ENCODE measurements at places on chromosomes 13 and 19.

- no peak for DNase-seq
Observed at GRCh38 chr13:58318495-58319167, 687.1 kb downstream of the PCDH17 start.

GRCh38 chr19:2552859-2553258 is 76.9 kb downstream of the GADD45B start:
- peak; percentile 59 for DNase-seq

DNA sequence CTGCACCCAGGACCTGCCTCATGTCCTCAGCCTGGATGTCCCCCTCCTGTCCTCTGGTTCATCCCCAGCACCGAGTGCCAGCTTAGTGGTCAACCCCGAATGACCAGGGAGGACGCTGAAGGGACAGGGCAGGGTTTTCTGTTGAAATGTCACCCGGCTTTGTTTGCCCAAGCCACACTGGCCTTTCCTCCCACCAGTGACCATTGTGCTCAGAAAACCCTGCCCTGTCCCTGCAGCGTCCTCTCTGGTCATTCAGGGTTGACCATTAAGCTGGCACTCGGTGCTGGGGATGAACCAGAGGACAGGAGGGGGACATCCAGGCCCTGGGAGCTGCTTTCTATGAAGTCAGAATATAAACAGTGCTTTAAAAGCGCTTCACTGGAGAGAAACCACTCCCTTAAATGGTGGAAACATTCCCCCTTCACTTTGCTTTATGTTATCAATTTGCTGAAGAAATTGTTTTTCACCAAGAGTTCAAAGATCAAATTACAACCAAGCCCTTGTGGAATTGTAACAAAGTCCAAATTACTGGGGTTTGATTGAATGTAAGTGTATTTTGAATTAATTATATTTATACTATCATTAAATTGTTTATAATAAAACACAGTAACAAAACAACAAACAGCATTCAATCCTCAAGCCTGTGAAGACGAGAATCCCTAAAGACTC is 21.4 kb downstream of the CARS2 start:
- no peak for DNase-seq

- no peak for DNase-seq
Observed at GRCh38 chr13:99418843-99419140, 82.5 kb upstream of the TM9SF2 start.

GRCh38 chr13:52187029-52187423 is 27.6 kb upstream of the NEK3 start:
- DNase-seq: no peak

DNA sequence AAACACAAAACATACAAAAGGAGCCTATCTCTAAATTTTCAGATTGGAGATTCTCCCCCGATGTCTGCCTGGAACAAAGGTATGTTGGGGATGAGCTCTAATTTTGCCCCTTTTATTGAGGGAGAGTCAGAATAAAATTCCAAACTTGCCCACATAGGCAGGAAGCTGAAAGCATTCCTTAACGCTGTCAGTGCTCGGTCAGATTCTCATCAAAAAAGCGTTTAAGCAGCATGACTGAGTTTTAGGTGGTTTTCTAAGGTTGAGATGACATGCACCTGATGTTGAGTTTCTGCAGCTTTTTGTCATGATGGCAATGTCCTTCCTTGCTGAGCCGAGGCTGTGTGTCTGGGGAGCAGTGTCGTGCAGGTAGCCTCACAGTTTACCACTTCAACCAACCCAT is 48.4 kb upstream of the MEDAG start:
- no peak for DNase-seq

GRCh38 chr19:8150998-8151766 is 1.8 kb upstream of the FBN3 start:
- no peak for DNase-seq

- no peak for DNase-seq
Observed at GRCh38 chr19:8446061-8446709, 1.4 kb downstream of the HNRNPM start.

GRCh38 chr13:101523154-101524131 is 71.0 kb downstream of the ITGBL1 start:
- DNase-seq: no peak

DNA sequence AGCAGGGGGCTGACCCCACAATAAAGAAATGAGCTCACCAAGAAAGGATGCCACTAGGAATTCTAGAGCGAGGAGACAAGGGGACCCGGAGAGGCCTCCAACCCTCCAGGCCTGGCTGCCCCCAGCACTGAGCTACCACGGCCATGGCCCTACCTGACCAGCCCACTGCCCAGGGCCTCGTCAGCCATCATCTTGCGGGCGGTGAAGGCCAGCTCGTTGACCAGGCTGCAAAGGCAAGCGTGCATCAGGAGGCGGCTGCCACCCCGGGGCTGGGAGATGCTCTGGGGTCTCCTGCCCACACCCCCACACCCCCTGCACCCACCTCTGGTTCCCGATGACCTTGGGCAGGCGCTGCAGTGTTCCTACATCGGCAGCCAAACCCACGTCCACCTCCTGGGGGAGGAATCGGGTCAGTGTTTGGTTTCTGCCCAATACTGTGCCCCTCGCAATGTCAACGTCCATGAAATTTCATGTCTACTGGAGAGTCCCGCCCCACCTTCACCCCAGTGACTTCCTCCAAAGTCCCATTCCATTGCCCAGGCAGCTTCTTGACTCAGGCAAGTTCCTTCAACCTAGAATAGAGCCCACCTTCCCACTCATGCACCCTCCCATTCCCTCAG is 3.5 kb upstream of the LGALS4 start:
- DNase-seq: no peak

DNA sequence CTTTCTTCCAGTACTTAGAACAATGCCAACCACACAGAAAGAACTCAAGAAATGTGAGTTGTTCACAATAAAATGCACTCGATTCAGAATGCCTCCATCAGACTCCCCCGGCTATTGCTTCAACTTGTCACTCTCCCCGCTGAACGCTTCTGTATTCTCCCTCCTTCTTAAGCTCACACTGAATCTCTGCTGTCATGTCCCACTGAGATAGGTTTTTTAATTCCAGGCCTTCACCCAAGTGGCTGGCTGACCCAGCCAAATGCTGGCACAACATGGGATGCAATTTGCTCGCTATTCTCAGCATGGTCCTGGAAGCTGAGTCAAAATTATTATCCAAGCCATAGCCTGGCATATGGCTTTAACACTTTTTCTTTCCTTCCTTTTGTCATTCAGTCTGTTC is 76.8 kb upstream of the SERP2 start:
- DNase-seq: no peak

- DNase-seq: no peak
Observed at GRCh38 chr19:23287620-23288019, 37.4 kb upstream of the ZNF724 start.

DNA sequence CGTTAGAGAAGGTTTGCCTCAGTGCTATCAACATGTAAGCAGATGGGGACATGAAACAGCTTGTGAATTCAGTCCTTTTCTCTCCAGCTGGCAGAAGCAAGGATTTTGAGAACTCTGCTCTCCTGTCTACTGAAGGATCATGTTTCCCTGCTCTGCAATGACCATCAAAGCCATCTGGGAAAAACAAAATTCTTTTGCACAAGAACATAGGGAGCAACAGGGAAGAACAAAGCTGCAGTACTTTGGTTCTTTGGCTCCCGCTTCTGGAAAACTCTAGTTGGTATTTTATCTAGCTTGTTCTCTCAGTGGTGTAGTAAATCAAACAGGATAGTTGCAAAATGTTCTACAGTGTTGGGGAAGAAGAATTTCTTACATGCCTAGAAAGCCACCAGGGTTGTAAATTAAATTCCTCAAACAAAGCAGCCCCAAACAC is 270.4 kb downstream of the ENOX1 start:
- DNase-seq: no peak

- DNase-seq: peak; percentile 81
Observed at GRCh38 chr19:3061182-3062161, 823 bp downstream of the TLE5 start.

GRCh38 chr19:55695511-55696290 is 20.7 kb downstream of the EPN1 start:
- no peak for DNase-seq

DNA sequence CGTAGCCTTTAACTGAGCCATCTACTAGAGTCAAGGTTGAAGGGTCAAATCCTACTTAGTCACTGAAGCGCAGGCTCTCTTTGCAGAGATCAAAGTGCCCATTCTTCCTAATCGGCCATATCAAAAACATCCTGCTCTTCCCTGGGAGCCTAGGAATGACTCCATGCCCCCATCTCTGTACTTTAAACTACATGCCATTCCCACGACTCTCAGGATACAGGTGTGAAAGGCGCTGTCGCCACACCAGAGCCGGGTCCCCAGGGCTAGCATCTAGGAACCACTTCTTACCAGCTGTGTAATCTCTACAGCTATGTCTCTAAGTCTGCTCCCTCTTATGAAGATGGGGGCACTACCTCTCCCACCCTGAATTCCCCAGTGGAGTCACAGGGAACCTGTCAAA is 22.3 kb downstream of the IRS2 start:
- DNase-seq: no peak

- DNase-seq: no peak
Observed at GRCh38 chr13:66443926-66444325, 786.2 kb downstream of the PCDH9 start.

All from T-cell (primary cell).